Activated CD8-positive, alpha-beta memory T cell treated with anti-CD3 and anti-CD28 coated beads for 48 hours (primary cell): ENCODE measurements at places on chromosomes 1 and 21.

DNA sequence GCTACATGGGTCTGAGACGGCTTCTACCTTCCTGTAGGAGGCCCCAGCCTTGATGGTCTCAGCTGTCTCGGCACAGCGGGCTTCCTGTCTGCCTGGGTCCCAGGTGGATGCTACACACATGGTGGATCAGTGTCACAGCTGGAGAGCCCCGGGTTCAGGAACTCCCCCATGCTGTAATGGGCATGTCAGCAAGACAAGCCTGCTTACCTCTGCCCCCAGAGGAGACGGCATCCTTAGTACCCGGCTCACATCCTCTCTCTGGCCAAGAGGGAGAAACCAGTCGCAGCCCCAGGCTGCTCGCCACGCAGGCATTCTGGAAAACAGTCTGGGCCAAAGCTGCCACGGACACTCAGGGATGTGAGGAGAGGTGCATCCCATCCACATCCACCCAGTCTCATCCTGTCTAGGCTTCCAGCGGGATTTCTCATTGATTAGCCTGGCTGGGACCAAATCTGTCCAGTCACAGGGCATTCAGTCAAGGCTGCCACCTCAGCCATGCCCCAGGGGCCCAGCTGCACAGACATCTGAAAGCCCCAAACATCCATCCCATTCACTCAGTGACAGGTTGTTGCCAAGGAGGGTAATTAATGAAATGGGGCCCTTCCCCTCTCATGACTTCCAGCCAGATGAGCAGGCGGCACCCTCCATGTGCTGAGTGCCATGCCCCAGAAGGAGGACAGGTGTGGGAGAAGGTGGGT, 10.5 kb downstream of the SNAP47 start:
- DNase-seq: no peak

- no peak for DNase-seq
Observed at GRCh38 chr1:183607322-183607980, 17.2 kb upstream of the NCF2 start.

- no peak for DNase-seq
Observed at GRCh38 chr1:32052887-32053286, 19.9 kb upstream of the TMEM39B start.

DNA sequence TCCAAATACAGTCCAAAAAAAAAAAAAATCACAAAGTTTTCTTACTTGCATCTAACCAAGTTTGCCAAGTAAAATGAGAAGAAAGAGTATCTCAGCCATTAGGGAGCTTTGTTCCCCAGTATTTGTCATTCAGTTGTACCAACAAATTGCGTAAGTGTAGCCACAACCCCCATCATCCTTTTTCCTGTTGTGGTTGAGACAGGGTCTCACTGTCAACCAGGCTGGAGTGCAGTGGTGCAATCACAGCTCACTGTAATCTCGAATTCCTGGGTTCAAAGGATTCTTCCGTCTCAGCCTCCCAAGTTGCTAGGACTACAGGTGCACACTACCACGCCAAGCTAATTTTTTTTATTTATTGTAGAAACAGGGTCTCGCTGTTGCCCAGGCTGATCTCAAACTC, 9.5 kb downstream of the STX6 start:
- no peak for DNase-seq

DNA sequence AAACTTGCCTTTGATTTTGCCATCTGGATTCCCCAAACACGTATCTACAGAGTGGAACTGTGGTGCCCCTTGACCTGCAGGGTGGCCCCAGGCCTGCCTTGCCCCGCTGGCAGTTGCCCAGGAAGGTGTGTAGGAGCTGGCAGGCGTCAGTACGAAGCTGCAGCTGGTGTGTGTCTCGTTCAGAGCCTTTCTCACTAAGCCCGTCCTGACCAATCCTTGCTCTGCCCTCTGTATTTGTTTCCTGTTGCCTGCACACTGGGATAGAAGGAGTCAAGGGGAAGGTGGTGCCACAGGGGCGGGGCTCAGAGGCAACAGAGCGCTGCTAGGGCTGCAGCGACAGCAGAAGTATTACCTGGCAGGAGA, 5.2 kb upstream of the VSIG8 start:
- DNase-seq: no peak

DNA sequence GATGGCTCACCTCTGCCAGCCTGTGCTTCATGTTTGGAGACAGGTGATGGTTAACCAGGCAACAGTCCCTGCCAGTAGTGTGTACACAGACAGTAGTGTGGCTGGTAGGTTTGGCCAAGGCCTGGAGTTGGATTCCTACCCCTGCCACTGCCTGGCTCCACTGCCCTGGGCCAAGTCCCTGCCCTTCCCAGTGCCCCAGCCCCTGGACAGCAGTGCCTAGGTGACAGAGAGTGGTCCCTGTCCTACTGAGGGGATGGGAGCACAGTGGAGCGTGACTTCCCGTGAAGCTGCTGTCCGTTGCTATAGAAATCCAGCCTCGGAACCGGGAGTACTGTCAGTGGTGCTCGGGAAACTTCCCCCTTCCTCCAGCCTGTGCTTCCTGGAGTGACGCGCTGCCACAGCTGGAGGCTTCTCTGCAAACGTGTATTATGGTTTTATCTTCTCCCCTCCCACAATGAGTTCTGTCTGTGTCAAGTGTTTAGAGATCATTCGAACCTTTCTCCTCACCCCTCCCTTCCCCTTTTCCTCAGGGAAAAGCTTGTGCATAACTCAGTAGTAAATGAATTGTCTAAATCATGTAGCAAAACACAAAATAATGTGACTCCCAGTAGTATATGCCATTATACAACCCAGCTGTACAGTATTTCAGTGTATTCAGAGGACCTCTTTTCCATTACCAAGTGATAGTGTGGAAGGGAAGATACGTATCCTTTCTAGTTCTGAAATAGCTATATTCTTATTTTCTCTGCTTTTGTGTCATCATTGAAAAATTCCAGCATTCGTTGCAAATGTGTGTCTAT, 73.4 kb downstream of the GALNT2 start:
- DNase-seq: no peak

- no peak for DNase-seq
Observed at GRCh38 chr1:14168326-14169063, 430.0 kb upstream of the KAZN start.

DNA sequence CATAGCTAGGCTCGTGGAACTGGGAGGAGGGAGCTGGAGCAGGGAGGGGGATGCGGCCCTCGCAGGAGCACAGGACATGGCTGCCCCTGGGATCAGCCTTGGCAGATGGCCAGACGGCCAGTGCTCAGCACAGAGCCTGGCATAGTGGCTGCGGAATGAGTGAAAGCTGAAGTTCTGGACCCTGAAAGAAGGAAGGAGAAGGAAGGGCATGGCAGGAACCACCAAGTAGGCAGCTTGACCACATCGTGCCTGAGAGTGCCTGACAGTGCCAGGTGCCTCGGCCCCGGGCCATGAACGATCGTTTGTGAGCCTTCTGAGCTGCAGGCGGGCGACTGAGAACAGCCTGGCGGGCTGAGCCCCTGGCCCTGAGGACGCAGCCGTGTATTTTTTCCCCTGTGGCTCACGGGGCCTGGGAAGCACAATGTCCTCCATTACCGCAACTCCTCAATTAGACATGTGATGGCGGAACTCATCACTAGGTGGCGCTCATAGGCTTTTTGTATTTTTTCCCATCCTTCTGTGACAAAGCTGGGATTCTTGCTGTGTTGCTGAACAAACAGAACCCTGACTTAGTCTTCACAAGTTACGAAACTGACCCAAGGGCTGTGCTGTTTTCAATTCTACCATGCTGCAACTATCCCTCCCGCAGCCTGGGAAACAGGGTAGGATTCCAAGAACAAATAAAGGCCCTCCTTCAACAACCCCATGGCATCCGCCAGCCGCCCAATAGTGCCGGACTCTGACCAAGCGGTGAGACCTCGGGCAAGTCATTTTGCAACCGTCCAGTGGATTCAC, 29.9 kb upstream of the TMEM61 start:
- DNase-seq: peak; percentile 19

- DNase-seq: no peak
Observed at GRCh38 chr1:27598295-27598687, 5.7 kb downstream of the AHDC1 start.

DNA sequence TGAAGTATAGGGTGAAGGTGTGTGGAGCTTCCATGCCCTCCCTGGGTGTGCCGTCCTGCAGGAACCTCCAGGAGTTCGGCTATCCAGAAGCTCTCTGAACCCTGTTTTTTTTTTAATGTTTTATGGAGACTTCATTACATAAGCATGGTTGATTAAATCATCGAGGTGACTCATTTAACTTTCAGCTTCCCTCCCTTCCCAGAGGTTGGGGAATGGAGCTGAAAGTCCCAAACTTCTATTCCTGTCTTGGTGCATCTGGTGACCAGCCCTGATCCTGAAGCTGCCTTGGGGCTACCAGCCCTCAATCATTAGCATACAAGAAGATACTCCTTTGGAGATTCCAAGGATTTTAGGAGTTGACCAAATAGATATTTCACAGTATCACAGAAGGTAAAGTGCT, 9.5 kb downstream of the RRP15 start:
- DNase-seq: no peak

DNA sequence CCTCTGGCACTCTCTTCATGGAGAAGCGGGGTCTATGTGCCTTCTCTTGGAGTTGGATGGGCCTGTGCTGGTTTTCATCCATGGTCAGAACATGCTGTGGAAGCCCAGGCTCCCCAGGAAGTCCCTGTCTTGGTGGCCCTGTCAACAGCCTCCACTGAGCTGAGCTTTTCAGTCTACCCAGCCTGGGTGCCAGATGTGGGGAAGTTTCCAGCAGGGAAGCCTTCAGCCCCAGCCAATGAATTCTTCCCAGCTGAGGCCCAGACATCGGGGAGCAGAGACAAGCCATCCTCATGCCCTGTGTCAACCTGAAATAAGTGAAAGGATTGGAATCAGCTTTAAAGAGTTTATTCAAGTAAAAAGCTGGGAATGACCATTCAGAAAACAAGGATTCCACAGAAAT, 75.1 kb upstream of the PGBD5 start:
- DNase-seq: no peak

- no peak for DNase-seq
Observed at GRCh38 chr1:92990828-92991227, 29.6 kb upstream of the DIPK1A start.

DNA sequence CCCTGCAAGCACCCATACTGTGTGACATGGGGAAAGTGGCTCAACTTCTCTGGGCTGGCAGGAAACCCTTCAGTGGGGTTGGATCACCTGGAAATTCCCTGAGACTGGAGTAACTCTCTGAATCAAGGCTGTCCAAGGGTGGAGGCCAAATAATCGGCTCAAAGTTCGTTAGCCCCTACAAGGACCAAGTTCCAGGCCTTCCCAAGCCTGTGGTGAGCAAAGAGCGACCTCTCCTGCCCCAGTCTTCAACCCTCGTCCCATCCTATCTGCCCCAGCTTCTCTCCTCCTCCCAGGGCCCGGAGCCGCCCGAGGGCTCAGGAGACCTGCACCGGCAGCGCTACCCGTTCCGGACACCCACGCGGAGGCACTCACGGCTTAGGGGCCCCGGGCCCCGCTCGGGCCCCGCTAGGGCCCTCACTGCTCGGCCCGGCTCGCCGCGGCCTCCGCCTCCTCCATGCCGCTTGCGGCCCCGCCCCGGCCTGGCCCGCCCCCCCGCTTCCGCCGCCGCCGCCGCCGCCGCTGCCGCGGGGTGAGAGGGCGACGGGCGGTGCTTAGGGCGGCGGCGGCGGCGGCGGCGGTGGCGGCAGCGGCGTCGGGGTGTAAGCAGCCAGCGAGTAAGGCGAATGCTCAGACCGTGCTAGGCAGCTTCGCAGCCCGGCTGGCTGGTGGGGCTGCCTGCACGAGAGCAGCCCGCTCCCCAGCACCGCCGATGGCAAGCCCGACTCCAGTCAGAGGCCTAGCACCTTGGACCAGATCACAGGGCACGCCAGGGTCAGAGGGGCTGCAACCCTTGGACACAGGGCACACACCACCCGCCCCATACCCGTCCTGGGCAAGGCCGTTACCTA, at the start of gene POMGNT1:
POMGNT1 (minus strand) TSS at position 471 of the 848 bp plus-strand sequence. CDS start 613 bp downstream, outside the sequence.
- peak; percentile 48 for DNase-seq

DNA sequence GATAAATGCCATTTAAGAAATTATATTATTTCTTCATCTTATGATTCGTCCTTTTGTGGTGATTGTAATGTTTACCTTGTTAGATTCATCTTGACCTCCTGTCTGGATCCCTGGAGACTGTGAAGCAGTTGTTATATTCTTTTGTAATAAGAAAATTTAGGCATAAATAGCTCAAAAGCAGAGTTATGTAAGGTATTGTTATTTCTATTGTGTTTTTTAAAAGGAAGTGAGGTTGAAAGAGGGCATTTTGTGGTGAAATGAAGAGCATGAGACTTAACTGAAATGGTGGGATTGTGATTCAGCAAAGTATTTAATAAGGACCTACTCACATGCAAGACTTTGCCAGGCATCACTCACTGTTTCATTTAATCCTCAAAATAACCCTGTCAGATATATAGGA, 104.0 kb downstream of the PDE4B start:
- no peak for DNase-seq

DNA sequence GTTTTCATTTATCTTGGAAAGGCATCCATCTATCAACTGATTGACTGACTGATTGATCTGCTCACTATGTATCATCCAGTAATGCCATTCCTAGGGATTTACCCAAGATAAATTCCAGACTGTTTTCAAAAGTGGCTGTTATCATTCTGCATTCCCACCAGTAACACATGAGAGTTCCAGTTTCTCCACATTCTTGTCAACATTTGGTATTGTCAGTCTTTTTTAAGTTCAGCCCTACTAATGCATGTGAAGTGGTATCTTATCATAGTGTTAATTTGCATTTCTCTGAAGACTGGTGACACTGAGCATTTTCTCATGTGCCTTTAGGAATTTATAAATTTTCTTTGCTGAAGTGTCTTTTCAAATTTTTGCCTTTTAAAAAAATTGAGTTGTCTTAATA, 99.6 kb downstream of the SIM2 start:
- DNase-seq: no peak

DNA sequence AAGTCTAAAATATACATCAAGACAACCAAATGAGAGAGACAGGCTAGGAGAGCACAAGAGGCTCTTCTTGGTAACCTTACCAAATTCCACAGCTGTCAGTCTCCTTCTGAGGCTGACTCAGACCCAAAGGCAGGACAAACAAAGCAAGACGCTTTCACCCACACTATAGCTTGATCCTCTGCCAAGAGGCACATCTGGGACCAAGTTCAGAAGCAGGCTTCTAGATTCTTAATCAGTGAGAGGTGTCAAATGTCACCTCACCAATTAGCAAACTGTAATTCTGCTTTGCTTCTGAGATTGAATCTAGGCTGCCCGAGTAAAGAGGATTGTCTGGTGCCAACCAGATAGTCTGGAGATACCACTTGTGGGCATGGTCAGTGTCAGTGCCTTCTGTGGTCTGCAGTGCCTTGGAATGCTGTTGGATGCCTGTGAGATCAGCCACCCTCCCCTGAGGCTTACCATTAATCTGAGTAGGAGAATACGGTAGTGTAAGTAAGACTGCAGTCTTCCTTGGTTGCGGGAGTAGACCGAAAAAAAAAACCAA, 151.0 kb downstream of the FMN2 start:
- no peak for DNase-seq
